ENCODE measurements at places on chromosomes 1 and 21.

DNA sequence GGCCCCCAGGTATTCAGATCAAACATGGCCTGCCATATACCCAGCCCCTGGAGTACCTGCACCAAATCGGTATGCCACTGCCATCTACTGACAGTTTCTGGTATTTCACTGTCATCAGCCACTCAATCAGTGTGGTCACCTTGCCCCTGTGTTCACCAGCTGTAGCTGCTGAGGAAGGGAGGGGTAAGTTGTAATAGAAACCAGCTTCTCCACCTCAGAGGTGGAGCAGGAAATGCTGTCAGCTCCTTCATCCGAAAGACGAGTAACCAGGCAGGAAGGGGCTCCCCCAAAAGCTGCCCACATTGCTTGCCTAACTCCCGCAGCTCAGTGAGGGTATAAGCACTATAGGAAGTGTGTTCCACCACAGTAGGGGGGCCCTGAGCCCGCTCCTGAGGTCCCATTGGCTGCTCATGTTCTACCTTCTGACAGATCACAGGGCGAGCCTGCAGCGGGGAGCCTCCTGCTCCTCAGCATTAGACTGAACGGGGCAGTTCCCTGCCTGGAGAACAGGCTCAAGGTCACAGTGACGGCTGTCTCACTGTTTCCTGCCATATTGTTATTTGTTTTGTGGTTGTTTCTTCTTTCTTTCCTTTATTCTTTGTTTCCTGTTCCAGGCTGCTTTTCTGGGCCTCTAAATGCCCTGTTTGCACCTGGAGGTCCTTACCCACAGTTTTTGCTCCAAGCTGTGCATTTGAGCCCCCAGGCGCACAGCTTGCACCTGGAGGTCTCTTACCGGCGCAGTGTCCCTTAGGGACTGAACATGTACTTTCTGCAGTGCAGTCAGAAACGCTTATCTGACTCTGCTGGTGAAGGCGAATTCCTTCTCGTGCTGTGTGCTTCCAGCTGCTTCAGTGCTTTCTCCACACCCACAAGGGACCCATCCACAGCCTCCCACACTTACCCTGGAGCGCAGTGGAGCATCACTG is 1638.3 kb downstream of the MRPL39 start:
- no peak for DNase-seq

DNA sequence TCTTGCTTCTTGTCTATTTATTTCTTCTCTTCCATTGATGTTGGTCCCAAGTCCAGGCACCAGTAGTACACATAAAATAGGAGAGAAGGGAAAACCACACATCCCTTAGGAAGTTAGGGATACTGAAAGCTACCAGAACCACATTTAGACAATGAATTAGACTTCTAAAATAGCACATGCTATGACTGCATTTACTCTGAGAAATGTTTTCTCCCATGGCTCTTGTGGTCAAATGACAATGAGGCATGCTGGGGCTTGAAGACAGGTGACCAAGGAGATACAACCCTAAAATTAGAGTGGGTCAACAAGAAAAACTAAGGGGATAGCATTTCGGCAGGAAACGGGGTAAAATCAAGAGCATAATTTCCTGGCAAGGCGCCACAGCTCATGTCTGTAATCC is 17.1 kb downstream of the MTOR start:
- no peak for DNase-seq

GRCh38 chr1:80656014-80656636 is 1144.6 kb upstream of the ADGRL2 start:
- DNase-seq = peak; percentile 50

- DNase-seq = no peak
Measured at GRCh38 chr1:168897249-168897648, 168.2 kb upstream of the DPT start.

- DNase-seq = no peak
Measured at GRCh38 chr1:23419180-23419579, 5.4 kb downstream of the TCEA3 start.

DNA sequence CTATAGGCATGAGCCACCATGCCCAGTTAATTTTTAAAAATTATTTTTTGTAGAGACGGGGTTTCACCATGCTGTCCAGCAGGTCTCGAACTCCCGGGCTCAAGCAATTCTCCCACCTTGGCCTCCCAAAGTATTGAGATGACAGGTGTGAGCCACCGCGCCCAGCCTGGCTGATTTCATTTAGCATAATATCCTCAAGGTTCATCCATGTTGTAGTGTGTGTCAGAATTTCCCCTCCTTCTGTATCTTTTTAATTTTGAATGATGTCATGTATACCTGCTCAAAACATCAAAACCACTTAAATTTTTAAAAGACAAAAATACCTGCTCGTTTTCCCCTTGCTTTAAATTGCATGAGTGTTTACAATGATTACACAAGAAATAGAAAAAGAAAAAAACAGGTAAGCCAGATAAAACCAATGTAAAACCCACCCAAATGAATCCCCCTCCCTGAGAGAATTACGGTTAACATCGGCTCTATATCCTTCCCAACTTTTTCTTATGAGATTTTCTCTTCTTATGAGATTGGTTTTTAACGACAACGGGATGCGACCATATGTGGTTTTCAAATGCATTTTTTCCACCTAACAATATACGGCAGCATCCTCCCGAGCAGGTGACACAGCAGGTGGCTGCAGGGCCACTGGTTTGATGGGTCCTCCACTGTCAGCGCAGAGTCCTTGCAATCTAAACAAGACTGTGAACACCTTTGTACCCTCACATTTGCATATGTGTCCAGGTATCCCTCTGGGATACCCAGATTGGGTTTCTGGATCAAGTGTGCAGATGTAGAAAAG is 22.1 kb downstream of the IFFO2 start:
- no peak for DNase-seq

DNA sequence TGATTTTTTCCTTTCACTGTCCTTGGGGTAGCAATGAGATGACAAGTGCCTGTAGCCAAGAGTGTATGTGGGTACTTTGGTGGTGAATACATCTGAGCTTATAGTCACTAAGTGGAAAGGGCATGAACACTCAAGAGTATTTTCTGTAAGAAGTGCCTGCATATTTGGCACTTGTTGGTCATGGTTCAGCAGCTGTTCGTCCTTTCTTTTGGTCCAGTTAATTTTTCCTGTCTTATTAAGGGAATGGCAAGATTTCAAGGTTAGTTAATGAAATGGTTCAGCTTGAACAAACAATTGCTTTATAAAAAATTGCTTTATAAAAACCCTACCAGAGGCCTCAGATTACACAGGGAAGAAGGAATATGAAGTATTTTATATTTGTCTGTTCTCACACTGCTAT is 48.6 kb upstream of the GPR52 start:
- DNase-seq = no peak

DNA sequence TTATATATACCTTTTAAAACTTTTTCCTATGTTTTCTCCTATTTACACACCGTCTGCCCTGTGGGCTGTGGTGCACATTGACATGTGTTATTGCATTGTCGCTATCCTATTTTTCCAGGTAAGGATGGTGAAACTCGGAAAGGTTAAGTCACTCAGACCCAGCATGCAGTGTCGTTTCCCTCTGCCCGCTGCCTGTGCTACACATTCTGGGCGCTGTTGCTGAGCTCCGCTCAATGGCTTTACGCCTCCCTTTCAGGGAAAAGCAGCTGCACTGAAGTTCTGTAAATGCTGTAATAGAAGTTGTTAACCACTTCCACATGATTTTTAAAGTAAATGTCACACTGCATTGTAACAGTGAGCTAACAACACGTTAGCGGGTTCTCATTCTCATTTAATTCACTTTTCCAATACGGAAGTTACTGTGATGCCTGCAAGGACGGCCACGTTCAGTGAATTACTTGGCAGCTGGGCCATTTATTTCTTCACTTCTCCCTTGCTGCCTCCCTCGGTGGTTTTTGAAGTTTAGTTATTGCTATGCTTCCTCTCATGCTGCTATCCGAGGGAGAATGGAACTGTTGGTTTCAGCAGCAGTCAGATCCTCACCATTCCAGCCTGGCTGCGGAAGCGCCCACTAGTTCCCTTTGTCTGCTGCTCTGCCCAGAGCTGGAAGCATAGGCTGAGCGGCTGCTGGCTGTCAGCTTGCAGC is 288.7 kb downstream of the SPATA17 start:
- no peak for DNase-seq

GRCh38 chr1:65141394-65141793 is 6.6 kb upstream of the AK4 start:
- DNase-seq = peak; percentile 30

- DNase-seq = no peak
Measured at GRCh38 chr1:89112871-89113613, 12.9 kb downstream of the GBP2 start.

- DNase-seq = peak; percentile 40
Measured at GRCh38 chr1:226649780-226650179, 89.3 kb downstream of the ITPKB start.

DNA sequence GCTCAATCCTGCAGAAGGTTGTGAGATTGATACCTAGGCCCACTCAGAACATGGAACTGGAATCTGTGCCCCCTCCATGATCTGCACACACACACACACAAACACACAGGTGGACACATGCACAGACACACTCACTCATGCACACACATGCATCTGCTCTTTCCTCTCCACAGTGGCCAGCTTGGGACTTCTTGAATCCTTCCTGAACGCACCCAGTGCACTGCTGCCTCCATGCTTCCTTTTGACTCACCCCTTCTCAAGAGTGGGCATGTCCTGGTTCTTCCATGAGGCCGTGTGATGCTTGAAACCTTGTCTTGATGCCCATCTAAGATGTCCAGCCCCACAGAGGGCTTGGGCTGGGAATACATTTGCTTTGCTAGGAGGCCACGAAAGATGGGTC is 25.4 kb upstream of the TENT5C start:
- no peak for DNase-seq

DNA sequence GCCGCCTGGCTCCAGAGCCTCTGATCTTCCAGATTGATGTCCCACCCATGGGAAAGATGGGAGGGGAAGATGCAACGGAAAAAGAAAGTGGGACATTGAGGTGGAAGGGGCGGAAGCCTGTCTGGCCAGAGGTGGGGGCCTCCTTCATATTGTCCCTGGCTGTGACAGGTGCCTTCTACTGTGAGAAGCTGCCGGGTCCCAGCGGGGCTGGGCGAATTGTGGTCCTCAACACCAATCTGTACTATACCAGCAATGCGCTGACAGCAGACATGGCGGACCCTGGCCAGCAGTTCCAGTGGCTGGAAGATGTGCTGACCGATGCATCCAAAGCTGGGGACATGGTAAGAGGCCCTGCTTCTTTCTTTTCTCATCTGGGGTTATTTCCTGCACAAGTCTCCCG is 5.6 kb upstream of the XKR8 start:
- no peak for DNase-seq

DNA sequence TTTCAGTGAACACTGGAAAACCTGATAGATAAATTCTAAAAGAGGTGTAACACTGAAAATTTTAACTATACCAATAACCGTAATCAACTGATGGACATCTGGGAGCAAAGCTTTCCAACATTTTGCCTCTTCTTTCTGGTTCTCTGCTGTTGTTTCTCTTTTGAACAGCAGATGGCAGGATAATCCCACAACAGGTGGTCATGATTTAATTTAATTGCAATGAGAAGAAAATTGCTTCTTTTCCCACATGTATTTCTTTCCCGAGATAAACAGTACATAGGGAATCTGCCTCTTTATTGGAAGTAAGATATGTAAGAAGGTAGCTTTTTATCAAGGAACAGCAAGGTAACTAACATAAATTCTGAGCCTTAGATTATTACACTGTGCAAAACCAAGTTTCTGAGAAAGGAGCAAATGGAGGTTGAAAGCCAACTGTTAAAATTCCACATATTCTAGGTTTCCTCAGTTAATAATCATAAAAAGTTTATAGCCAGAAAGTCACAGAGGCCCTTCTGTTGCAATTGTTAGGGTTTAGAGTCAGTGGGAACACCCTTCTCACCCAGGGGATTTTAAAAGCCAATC is 72.9 kb downstream of the RPS6KA1 start:
- peak; percentile 40 for DNase-seq

- no peak for DNase-seq
Measured at GRCh38 chr1:154989195-154989860, 4.1 kb upstream of the LENEP start.

DNA sequence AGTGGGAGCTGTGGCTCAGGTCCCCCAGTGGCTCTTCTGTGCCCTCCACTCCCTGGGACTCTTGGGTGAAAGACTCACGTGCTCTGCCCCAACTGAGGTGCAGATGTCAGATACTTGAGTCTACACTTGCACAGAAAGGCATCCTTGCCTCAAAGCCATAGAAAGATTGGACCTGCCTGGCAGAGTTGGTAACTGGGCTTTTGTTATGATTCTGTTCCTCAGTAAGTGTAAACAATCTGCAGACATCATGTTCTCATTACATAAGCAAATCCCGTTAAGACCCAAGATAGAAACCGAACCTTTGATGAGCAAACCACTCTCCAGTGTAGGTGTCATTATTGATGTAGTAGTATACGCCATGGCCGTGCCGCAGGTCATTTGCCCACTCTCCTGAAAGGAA is 10.0 kb downstream of the RSPH1 start:
- DNase-seq = no peak

DNA sequence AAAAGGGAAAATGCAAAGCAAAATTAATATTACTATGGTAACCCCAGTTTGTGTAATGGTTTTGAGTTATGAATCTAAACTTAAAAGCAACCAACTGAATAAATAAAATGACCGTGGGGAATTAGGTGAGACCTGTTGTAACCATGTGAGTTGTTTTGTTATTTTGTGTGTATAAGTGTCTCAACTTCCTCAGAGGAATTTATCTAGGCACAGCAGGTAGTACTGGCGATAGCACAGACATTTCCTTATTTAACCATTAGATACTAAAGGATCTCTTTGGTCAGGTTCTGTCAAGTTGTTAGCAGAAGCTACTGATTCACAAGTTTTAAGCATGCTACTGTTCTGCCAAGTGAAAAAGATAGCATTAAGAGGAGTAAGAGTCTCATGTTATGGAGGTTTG is 39.3 kb upstream of the LRRC7 start:
- no peak for DNase-seq

GRCh38 chr1:12665511-12665910 is 21.6 kb downstream of the AADACL4 start:
- DNase-seq = no peak

GRCh38 chr1:199029401-199029800 is 390.6 kb downstream of the PTPRC start:
- DNase-seq = no peak

- DNase-seq = no peak
Measured at GRCh38 chr1:26155370-26156284, 3.3 kb upstream of the FAM110D start.

DNA sequence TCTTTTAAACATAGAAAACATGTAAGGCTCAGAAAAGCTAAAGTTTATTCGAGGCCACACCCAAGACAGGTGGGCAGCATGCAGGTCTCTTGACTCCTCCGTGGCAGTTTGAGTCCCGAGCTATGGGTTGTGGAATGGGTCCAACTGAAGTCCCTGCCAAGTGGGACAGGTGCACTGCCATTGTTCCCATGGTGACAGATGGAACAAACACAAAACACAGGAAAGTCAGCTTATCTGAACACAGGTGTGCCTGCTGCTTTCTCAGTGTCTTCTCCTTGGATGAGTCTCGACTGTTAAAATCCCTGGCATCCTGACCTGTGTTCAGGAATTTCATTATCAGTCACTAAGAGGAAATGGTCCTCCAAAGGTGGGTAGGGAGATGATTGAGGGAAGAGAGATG is 99.0 kb upstream of the RAB4A start:
- DNase-seq = no peak

- no peak for DNase-seq
Measured at GRCh38 chr1:172401477-172401876, 19.0 kb upstream of the C1orf105 start.

All from fibroblast of gingiva (primary cell).